ENCODE measurements at places on chromosomes 7 and 10.

GRCh38 chr7:8278183-8278582, 16.2 kb upstream of the ICA1 start:
- no peak for DNase-seq

DNA sequence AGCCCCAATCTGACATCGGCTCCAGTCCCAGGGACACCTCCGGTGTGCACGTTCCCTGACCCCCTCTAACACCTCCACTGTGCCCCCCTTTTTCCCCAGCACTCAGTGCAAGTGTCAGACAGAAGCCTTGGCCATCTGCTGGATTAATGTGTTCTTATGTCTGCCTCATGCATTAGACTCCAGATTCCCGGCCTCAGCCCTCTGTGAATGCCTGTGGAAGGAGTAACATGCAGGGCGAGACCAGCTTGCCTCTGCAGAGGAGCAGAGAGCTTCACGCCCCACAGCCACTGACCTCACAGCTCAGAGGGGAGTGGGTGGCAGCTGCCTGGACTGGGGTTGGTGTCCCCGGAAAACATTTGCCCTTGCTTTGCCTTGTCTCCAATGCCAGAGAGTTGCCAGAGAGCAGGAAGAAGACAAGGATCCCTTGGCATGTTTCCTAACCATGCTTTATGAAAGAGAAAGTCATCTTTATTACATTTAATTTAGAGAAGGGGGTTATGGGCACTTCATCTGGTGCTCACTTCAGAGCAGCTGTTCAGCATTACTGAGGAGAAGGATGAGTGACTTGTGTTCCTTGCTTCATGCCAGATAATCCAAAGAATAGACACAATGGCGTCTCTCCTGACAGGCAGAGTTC, 91.6 kb upstream of the CXCL12 start:
- DNase-seq, result no peak

DNA sequence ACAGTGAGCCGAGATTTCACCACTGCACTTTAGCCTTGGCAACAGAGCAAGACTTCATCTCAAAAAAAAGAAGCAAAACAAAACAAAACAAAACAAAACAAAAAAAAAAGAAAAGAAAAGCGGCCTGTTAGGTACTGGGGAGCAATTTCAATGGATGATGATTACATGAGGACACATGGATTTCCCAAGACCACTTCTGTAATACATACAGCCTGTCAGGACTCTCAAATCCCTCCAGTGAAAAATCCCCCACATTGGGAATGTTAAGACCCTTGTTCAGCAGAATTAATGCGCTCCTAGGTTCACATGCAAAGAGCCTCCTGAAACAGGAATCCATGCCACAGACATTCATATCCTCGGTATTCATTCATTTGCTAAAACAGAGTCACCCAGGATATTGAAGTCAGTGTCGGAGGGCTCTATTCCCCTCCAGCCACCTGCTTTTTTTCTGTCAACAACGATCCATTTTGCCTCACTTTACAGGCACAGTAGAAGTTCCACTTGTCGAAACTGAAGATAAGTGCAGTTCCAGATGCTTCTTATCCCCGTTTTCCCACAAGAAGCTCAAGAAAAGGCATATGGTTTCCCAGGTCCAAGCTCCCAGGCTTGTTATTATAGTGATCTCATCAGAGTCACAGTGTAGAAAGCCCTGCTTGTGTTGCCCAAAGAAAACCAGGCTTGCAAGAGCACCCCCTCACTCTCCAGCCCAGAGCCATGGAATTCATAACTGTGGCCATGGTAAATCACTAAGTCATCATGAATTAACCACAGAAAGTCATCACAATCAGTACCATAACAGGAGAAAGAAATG, 20.2 kb downstream of the SLC16A12 start:
- no peak for DNase-seq

DNA sequence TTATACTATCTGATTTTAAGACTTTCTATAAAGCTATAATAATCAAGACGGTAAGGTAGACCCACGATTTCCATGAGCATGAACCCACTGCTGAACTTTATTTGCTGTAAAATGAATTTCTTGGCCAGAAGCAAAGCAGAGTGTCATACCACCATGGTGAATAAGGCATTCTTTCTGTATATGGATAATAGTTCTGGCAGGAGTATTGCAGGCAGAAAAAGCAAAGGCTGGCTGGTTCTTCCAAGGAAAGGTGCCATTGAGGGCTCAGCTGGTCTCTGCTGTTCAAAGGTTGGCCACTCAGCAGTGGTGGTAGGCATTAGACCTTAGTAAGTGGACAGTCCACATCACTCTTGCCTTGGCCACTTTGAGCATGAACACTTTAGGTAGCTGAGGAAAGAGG, 104.1 kb upstream of the KCNMA1 start:
- no peak for DNase-seq

DNA sequence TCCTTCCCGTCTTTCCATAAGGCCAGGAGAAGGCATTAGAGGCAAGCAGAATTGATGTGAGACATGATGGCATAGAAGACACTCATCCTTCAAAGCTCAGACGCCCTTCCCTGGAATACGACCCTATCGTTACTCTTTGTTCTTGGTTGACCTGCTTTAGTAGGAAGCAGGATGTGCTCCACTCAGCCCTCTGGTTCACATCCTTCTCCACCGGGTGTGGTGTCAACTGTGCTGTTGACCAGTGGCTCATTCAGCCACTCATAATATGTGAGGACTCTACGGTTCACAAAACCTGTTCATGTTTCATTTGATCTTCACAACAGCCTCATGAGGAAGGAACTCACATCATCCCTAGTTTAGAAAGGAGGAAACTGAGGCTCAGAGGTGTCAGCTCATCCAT, 47.1 kb downstream of the ADRA2A start:
- DNase-seq, result no peak

- DNase-seq, result peak; percentile 17
Measured at GRCh38 chr10:61784354-61785133, 117.0 kb upstream of the ARID5B start.

DNA sequence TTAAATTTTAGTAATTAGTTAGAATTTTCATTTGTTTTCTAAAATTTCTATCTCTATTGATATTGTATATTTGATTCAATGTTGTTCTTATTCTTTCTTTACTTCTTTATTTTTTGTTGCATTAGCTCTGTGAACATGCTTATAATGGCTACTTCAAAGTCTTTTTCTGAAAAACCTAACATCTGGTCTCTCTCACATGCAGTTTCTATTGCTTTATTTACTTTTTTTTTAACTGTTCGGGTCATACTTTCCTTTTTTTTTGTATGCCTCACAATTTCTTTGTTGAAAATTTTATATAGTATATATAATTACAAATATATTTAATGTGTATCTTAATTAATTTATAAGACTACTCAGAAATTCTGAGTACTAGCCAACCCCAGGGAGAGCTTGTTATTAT, 52.1 kb upstream of the PLXDC2 start:
- DNase-seq, result no peak

DNA sequence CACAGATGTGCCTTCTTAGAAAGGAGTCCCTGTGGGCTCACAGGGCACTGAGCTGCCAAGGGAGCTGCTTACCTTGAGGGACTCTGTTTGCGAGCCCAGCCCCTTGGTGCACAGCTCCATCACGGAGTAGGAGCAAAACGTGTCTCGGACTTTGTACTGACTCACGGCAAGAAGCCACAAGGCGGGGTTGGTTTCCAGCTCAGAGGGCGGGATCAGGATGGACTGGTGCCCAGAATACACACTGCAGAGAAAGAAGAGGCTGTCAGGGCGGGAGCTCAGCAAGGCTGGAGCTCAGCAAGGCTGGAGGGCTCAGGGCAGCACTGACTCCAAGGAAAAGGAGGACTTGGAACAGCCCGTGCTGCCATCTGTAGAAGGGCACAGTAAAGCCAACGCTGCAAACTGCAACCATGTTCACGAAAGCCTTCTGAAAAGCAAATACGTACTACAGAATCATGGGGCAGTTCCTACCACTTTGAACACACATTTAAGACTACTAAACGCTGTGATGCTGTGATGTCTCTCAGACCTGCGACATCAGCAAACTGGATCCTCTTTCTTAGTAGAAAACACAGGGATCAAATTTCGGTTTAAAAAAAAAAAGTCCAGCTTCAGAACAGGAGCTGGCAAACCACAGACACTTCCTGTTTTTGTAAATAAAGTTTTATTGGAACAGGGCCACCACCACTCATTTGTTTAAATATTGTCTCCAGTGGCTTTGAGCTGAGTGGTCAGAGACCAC, 194.3 kb downstream of the ZMYND11 start:
- DNase-seq, result peak; percentile 34

DNA sequence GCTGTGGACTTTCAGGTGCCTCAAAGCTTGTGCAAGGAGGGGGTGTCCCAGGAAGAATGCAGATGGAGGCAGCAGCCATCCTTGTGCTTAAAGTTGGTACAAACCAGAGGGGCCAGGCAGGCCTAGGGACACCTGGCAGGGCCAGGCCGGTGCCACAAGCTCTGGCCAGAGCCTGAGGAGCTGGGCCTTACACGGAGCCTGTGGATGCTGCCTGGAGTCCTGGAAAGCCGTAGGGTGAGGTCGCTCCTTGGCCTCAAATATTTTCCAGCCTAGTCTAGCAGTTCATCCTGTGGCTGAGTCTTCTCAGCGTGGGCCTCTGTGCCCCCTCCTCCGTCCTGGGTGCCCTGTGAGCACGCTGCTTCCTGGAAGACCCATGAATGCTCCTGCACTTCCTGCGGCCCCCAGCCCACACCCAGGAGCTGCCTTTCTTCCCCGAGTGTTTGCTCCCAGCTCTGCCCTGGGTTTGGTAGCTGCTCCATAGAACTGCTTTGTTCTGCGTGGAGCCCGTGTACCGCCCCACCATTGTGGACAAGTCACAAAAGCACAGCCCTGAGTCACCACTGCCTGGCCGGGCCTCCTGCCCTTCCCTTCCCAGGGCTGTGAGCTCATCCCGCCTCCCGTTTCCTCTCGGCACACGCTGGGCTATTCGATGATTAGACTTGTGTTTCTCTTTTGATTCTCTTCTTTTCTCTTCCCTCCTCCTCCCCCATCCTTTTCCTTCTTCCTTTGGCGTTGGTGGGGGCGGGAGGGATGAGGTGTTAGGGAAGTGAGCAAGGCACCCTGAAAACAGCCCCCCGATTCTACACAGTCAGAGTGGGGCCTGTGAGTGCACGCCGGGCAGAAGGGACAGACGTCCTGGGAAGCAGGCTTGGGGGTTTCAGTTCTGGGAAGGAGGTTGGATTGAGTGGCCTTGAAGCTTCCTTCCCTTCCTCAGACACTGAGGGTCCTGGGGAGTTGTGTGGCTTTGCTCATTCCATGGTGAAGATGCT, 73.2 kb upstream of the SHH start:
- DNase-seq, result no peak

GRCh38 chr7:41996381-41997035, 240.5 kb downstream of the GLI3 start:
- no peak for DNase-seq

GRCh38 chr7:68547799-68548198, 1050.5 kb upstream of the AUTS2 start:
- DNase-seq, result no peak
